ENCODE measurements at places on chromosomes 12 and 14. TPM values are rescaled to one million over a fixed set of nuclear protein-coding genes. Genes with fewer than 3 reads are reported as not detected.

- H3K4me1 ChIP-seq = no peaks in the 10 kb centered on the region
- no peaks in the 10 kb centered on the region for H3K36me3 ChIP-seq
- no peak overlapping the region for H3K27ac ChIP-seq
Measured at GRCh38 chr14:24081739-24082211, 10.4 kb downstream of the CPNE6 start.

GRCh38 chr14:103402695-103403094 lies 17.5 kb downstream of the MARK3 start:
- H3K27me3 ChIP-seq = no peaks in the 10 kb centered on the region
- no peak overlapping the region for H3K4me3 ChIP-seq
- H3K36me3 ChIP-seq = no peaks in the 10 kb centered on the region
- H3K4me1 ChIP-seq = peaks cover 9% of the 10 kb centered on the region
- no peak for DNase-seq

DNA sequence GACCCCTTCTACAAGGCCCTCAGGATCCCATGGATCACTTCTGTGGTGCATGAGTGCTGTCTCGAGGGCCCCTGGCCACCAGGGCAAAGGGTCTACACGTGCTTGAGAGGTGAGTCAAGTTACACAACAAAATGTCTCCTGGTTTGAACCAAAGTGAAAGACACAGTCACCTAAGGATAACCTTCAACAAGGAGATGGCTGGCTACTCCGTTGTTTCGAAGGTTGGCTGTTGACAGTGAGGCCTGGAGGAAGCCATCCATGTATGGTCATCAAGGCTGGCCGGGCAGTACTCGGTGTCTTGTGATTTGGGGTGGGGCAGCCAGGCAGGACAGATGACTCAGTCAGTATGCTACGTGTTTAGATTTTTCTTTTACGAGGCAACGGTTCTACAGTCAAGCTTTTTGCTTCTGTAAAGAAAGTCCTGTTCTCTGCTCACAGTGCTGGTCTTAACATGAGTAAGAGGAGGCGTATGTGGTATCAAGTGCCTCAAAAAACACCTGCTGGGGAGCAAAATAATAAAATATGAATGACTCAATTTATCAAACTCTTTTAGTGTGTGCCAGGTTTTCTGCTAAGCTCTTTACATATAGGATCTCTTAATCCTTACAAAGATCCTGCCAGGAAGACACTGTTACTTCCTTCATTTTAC lies 18.0 kb upstream of the NT5DC3 start:
- H3K4me1 ChIP-seq = peaks cover 9% of the 10 kb centered on the region
- peak; percentile 88 for DNase-seq
- H3K27ac ChIP-seq = peak overlapping the region; percentile 97
- no peaks in the 10 kb centered on the region for H3K36me3 ChIP-seq
- no peak overlapping the region for H3K4me3 ChIP-seq

- H3K36me3 ChIP-seq = no peaks in the 10 kb centered on the region
- no peak for DNase-seq
- no peak overlapping the region for H3K27ac ChIP-seq
Measured at GRCh38 chr14:51107801-51108200, 12.9 kb upstream of the TRIM9 start.

Gene GUCY2C
- not detected for total RNA-seq

Gene NANOG
- total RNA-seq = 0.57 TPM

Gene OR11H7
- total RNA-seq = not detected

Gene OR6C2
- not detected for total RNA-seq

Gene COX6A1
- total RNA-seq = 176 TPM

All from aorta (tissue), 5 donors.